ENCODE measurements at places on chromosomes 7 and 10. TPM values are rescaled to one million over a fixed set of nuclear protein-coding genes. Genes with fewer than 3 reads are reported as not detected.

GRCh38 chr10:15606377-15606776 lies 113.3 kb downstream of the ITGA8 start:
- no peak for DNase-seq
- no peaks in the 10 kb centered on the region for H3K36me3 ChIP-seq
- no peak overlapping the region for H3K4me3 ChIP-seq
- no peaks in the 10 kb centered on the region for H3K4me1 ChIP-seq
- no peak overlapping the region for H3K27ac ChIP-seq

GRCh38 chr10:133144771-133145170 lies 15.2 kb upstream of the KNDC1 start:
- DNase-seq = no peak
- no peak overlapping the region for H3K27ac ChIP-seq
- peak overlapping the region; percentile 59 for H3K4me3 ChIP-seq
- peaks cover 19% of the 10 kb centered on the region for H3K4me1 ChIP-seq
- no peaks in the 10 kb centered on the region for H3K36me3 ChIP-seq
- H3K27me3 ChIP-seq = peaks cover 43% of the 10 kb centered on the region

DNA sequence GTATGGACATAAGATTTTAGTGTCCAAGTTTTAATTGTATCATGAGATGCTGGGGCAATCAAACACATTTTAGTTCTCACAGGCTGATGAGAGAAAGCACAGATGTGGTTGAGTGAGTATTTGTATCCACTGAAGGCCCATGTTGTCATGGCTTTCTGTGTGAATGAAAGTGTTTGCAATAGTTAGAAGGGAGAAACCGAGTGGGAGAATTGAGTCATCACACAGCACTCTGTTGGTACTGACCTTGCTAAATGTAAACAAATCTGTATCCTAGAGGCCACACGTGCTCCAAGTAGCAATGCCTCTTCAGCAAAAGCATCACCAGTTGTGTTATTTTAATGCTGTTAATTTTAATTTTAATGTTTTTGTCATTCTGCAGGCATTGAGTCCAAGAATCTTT lies 121.2 kb downstream of the EMX2 start:
- H3K27me3 ChIP-seq = peaks cover 18% of the 10 kb centered on the region
- no peaks in the 10 kb centered on the region for H3K4me1 ChIP-seq
- H3K27ac ChIP-seq = no peak overlapping the region
- DNase-seq = no peak

GRCh38 chr10:16965740-16966447 lies 148.7 kb upstream of the RSU1 start:
- H3K4me1 ChIP-seq = peaks cover 44% of the 10 kb centered on the region
- DNase-seq = peak; percentile 77
- H3K4me3 ChIP-seq = no peak overlapping the region
- no peaks in the 10 kb centered on the region for H3K36me3 ChIP-seq

DNA sequence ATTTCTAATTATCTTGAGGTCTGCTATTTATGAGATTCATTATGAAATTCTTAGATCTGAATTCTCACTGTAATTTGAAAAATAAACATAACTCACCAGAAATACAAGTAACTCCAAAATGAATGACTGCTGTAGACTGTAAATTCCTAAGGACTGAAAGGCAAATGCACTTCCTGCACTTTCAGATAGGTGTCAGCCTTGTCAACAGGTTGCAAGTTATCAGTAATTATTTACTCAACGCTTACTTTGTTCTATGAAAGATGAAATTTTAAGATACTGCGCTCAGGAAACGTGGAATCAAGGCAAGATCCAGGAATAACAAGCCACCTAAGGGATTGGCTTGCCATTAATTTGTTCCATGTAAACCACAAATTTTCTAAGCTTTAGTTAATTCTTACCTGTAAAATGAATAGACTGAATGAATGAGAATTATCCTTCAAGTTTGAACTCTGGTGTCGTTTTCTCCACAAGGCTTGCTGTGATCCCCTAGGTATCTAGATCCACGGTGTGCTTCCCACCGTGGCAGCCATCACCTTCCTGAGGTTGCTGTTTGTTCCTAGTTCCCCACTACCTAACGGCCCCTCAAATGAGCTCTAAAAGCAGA lies 12.6 kb downstream of the DHX32 start:
- H3K4me3 ChIP-seq = no peak overlapping the region
- H3K4me1 ChIP-seq = no peaks in the 10 kb centered on the region
- no peak overlapping the region for H3K27ac ChIP-seq
- H3K36me3 ChIP-seq = no peaks in the 10 kb centered on the region

- H3K27me3 ChIP-seq = peaks cover 98% of the 10 kb centered on the region
- DNase-seq = no peak
- H3K4me3 ChIP-seq = no peak overlapping the region
- no peaks in the 10 kb centered on the region for H3K4me1 ChIP-seq
- H3K36me3 ChIP-seq = no peaks in the 10 kb centered on the region
These were observed 202.4 kb downstream of the SH2D4B start for GRCh38 chr10:80739963-80740715.

GRCh38 chr10:23432166-23432565 lies 6.7 kb upstream of the OTUD1 start:
- no peaks in the 10 kb centered on the region for H3K27me3 ChIP-seq
- H3K4me3 ChIP-seq = no peak overlapping the region
- H3K27ac ChIP-seq = peak overlapping the region; percentile 16
- no peak for DNase-seq

GRCh38 chr10:128078136-128078969 lies 47.9 kb downstream of the MKI67 start:
- no peak overlapping the region for H3K27ac ChIP-seq
- H3K27me3 ChIP-seq = no peaks in the 10 kb centered on the region
- no peak overlapping the region for H3K4me3 ChIP-seq

- no peaks in the 10 kb centered on the region for H3K4me1 ChIP-seq
- DNase-seq = no peak
- no peak overlapping the region for H3K4me3 ChIP-seq
- peaks cover 47% of the 10 kb centered on the region for H3K27me3 ChIP-seq
- no peak overlapping the region for H3K27ac ChIP-seq
- H3K36me3 ChIP-seq = no peaks in the 10 kb centered on the region
These were observed 32.2 kb downstream of the LSM5 start for GRCh38 chr7:32458025-32458424.

DNA sequence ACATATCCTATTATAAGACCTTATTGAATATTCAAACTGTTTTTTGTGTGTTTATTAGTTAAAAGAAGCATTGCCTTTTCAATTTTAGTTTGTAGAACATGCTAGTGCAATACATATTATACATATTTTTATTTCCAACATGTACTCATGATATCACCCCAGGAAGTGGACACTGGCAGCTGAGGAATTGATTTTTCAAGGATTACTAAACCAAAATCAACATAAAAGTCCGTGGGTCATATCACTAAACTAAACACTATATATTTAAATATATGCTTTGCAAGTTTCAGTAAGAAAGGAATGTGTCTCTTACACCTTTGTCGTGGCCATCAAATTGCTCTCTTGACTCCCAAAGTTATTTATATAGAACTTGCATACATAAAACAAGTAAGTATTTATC lies 185.2 kb downstream of the AGMO start:
- H3K27ac ChIP-seq = no peak overlapping the region
- no peaks in the 10 kb centered on the region for H3K27me3 ChIP-seq
- DNase-seq = no peak
- peaks cover 29% of the 10 kb centered on the region for H3K4me1 ChIP-seq
- H3K4me3 ChIP-seq = no peak overlapping the region

EBF3 gene
- not detected for total RNA-seq

CAPZA2 gene
- total RNA-seq = 209 TPM

MKRN1 gene
- 85.3 TPM for total RNA-seq

All from Calu3 (cell line).